ENCODE measurements at places on chromosomes 16 and 17.
A peak's percentile ranks its signal among the peaks of the same experiment; 100 is the strongest.

DNA sequence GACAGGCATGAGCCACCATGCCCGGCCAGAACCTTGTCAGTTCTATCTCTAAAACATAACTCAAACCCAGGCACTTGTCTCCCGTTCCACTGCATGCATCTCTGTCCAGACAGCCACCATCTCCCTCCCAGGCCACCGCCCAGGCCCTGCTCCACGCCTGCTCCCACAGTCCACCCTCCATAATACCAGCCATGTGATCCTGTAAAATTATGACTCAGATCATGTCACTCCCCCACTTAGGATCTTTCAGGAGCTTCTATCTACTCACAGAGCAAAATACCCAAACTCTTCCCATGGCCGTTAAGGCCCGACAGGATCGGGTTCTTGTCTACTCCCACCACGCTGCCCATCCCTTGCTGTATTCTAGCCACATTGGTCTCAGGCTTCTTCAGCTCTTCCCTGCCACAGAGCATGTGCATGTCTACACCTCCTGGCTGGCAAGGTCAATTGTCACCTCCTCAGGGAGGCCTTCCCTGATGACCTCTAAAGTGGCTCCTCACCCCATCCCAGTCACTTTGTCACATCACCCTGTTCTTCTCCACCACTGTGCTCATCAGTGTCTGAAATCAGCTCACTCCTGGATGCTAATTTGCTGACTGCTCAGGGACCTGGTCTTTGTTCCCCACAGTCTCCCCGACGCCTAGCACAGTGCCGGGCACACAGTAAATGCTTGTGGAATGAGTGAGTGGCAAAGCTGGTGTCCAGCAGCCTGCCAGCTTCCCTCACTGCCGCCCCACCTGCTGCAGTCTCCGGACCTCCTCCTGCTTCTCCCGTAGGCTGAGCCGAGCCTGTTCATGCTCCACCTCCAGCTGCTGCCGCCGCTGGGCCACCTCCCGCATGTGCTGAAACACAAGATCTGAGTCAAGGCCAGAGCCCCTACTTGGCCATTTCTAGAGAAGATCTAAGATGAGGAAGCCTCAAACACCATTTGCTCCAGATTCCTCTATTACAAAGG is 6.7 kb downstream of the TSPOAP1 start:
- no peak for DNase-seq

- DNase-seq = peak; percentile 81
These were observed 300.6 kb downstream of the SEC14L1 start for GRCh38 chr17:77441130-77441920.

GRCh38 chr17:37674511-37674910 is 31.3 kb upstream of the DDX52 start:
- no peak for DNase-seq

DNA sequence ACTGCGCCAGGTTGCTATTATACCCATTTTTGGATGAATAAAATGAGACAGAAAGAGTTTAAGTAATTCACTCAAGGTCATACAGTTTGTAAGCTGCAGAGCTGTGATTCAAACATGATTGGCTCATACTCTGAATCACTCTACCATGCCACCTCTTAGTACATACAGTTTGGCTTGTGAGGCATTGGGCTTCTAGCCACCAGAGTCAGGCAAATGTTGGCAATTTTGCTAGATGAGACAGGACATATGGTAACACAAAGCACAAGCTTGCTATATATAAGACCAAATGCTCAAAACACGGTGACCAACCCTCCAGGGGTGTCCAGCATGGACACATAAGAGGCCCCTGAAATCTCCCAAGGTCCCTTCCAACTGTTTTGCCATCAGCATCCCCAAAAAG is 236.0 kb upstream of the IRX5 start:
- DNase-seq = no peak

DNA sequence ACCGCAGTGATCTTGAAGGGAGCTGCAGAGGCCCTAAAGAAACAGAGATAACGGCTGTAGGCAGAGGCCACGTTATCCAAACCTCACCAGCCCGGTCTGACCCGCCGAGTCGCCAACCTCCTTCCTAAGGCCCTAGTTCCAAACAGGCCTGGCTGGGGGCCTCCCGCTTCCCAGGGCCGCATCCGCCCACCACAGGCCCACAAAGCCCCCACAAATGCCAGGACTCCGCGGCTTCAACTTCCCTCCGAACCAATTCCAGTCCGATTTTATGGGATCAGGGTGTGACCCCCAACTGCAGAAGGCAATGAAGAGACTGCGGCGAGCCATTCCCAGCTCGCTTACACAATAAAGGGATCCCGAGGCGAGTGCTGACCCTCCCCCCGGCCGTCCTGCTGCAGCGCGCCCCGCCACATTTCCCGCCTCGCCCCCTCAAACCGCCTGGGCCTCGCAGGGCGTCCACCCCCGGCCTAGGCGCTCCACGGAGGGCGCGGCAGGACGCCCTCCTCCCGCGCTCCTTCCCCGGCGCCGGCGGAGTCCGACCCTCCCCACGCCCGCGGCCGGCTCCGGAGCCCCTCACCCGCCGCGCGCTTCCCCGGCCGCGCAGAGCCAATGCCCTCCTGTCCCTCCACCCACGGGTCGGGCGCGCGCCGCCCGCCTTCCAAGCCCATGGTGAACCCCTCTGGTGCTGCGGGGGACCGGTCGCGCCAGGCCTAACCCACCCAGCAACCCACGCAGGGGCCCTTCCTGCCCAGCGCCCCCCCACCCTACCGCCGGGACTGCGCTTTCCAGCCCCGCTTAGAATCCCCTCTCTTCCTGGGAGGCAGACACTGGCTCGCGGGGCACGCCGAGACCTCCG is 926 bp downstream of the MYH10 start:
- DNase-seq = no peak

DNA sequence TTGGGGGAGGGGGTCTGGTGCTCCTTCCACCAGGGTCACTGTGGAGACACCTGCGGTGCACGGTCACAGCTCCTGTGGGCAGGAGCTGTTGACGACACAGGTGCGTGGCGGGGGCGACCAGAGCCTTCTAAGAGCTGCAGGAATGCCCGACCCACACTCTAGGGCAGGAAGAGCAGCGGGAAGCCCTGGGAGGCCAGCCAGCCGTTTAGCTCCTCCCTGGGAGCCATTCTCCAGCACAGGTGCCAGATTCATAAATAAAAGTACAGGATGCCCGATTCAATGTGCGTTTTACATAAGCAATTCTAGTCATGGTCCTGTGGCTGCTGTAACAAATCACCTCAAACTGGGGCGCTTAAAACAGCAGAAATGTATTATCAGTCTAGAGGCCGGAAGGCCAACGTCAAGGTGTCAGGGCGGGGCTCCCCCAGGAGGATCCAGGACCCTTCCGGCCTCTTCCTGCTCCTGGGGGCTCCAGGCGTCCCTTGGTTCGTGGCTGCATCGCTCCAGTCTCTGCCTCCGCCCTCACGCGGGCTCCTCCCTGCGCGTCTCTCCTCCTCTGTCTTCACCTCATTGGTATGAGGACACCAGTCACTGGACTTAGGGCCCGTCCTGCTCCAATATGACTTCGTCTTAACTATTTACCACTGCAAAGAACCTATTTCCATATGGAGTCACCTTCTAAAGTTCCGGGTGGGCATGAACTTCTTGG is 155.4 kb downstream of the FOXL1 start:
- no peak for DNase-seq

GRCh38 chr17:68011199-68011665 is 15.0 kb upstream of the C17orf58 start:
- DNase-seq = peak; percentile 17

GRCh38 chr16:760065-760464 is 469 bp upstream of the MSLN start:
- DNase-seq = no peak

- DNase-seq = no peak
These were observed 5.4 kb downstream of the ZCCHC14 start for GRCh38 chr16:87487361-87487924.

DNA sequence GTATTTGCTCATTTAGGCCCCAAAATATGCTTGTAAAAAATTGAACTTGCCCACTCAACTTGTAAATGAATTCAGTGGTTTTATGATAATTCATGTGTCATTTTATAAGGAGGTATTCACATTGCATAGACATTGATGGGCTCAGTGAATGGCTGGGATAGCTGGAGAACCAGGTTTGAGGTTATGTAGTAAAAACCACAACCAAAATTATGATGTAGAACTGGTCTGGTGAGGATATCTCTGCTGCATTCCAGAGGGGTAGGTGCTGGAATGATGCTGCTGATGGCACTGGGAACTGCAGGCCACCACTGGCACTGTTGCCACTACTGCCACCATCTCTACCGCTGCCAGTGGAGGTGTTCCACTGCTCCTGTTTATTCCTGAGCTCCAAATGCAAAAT is 21.5 kb upstream of the RABEP1 start:
- DNase-seq = no peak

DNA sequence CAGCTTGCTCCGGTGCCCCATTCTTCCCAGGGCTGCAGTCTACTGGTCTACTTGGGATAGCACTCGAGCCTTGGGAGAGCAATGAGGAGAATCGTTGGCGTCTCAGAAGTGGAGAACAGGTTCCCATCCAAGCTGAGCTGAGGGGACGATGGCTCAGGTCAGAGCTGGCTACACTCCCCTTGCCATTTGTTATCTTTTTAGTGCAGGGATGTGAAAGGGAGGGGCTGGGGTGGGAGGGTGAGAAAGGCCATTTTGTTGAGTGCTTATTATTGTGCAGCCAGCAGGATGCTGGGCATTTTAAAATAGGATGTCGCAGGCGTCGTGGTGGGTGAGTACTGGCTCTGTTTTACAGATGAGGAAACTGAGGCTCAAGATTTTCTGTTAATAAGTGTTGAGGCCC is 410.8 kb downstream of the SNX29 start:
- no peak for DNase-seq
